ENCODE measurements at places on chromosomes 4 and X.
A peak's percentile ranks its signal among the peaks of the same experiment; 100 is the strongest.

GRCh38 chr4:104494822-104495559 lies at the start of gene CXXC4:
Gene CXXC4 (minus strand): TSS chr4:104494894. CDS start chr4:104491802, 3,092 bp downstream.
- DNase-seq: peak; percentile 65

DNA sequence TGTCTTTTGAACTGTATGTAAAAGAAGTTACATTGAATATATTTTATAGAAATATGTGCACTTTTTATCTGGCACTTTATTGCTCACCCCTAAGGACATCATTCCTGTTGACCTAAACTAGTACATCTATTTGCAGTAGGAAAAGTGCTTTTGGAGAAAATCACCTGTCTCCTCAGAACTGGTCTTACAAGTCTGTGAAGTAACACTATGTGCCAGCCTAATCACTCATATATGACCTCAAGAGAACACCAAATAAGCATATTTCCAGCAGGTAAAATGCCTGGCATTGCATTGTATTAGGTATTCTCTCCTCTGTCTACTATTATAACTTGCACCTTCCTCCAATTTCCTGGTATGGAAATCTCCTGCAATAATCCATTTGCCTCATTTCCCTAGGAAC lies 4.0 kb upstream of the GASK1B start:
- no peak for DNase-seq

DNA sequence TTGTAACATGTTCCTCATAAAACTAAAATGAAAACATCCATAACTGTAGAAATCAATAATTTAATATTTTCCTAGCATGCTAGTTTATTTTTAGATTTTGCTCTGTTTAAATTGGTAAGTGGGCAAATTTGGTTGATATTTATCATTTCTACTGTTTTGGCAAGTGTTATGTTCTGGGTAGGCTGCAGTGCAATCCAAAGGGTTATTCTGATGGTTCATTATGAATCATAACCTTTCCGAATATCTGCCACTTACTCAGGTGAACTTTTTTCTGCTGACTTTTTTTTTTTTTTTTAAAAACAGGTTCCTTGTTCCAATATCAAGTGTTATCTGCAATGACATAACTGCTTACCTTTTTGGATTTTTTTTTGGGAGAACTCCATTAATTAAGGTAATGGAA lies 52.0 kb downstream of the CDS1 start:
- DNase-seq: no peak

DNA sequence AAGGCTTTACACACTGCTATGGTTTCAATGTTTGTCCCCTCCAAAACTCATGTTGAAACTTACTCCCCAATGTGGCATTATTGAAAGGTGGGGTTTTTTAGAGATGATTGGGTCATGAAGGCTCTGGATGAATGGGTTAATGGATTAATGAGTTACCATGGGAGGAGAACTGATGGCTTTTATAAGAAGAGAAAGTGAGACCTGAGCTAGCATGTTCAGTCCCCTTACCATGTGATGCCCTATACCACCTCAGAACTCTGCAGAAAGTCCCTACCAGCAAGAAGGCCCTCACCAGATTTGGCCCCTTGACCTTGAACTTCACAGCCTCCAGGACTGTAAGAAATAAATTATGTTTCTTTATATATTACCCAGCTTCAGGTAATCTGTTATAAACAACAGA lies 68.9 kb upstream of the CAPN6 start:
- DNase-seq: no peak

DNA sequence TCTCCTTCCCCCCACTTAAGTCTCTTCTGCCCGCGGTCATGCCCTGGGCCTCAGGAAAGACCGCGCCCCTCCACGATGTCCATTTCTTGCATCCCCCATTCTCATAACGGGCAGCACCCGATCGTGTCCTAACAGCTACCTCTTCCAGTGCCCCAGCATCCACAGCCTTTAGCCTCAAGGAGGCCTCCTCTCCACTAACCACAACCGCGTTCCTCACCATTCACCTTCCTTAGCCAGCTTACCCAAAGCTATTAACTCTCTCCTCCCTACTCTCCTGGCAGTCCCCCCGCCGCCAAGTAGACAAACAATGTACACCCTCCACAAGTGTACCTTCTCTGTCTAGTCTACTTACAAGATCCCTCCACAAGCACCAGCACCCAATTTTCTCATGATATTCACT lies 58.6 kb upstream of the PAGE5 start:
- DNase-seq: no peak

- DNase-seq: no peak
Observed at GRCh38 chrX:16005917-16006316, 117.4 kb upstream of the GRPR start.

DNA sequence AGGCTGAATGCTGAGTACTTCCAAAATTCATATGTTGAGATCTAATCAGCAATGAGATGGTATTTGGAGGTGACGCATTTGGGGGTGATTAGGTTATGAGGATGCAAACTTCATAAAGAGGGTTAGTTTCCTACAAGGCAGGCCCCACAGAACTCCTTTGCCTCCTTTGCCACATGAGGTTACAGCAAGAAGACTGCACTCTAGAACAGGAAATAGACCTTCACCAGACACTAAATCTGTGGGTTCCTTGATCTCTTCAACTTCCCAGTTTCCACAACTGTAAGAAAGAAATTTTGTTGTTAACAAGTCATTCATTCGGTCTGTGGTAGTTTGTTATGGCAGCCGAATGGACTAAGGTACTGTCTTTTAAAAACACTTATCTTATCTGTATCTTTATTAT lies 681.9 kb upstream of the HS3ST1 start:
- no peak for DNase-seq

DNA sequence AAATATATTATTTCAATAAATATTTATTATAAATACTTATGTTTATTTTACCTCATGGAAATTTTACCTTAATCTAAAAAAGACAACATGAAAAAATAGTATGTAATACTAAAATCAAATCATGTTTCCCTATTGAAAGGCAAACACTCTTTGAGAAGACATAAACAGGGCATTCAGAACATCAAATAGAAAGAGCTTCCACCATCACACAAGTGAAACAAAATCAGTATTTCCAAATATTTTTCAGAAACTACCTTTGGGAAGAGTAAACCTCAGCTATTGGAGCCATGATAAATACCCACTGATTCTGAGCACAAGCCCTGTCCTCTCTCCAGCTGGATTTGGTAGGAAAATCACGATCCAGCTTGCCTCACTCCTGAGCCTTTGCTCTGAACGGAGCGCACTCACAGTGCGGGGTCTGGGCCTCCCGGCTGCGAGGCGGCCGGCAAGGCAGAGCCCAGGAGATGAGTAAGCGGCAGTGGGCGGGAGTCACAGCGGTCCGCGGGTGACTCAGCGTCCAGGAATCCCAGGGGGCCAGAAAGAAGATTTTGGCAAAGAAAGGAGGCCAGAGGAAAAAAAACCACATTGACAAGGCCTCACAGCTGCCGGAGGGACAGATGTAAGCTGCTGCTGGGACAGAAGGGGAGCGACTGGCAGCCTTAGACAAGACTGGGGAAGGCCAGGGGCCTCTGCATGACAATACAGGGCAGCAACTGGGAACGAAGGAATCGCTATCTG lies 14.7 kb upstream of the ANXA5 start:
- DNase-seq: peak; percentile 94

DNA sequence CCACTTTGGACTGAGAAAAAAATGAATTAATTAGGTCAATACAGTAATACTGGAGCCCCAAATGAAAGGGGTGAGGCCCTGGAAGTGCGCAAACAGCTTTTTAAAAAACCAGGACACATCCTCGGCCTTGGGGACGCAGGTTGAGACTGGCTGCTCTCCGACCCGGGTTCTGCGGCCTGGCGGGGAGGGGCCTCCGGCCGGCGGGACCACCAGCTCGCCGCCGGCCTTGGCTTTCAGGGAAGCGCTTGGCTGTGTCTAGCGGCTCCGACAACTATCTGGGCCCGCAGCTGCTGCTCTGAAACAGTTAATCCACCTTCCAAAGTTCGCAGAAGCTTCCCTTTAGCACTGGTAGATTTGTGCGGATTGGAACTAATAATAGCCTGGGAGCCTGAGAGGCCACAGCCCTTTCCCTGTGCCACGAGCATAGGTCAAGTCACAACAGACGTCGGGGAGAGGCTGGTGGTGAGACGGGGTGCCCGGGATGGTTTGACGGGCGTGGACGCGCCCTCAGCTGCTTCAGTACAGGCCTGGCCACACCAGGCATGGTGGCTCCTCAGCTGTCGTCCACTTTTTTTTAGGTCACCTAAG lies 1.1 kb upstream of the SEL1L3 start:
- DNase-seq: no peak

GRCh38 chr4:98689507-98690174 lies 31.2 kb upstream of the TSPAN5 start:
- no peak for DNase-seq

GRCh38 chr4:80409809-80410208 lies 74.3 kb downstream of the CFAP299 start:
- no peak for DNase-seq

- DNase-seq: no peak
Observed at GRCh38 chr4:71545168-71545567, 206.3 kb downstream of the SLC4A4 start.

GRCh38 chrX:117743469-117744251 lies 372.9 kb downstream of the KLHL13 start:
- no peak for DNase-seq

GRCh38 chr4:53686521-53686920 lies 95.2 kb upstream of the LNX1 start:
- DNase-seq: no peak

- DNase-seq: no peak
Observed at GRCh38 chr4:40960941-40961340, 211.2 kb downstream of the NSUN7 start.

DNA sequence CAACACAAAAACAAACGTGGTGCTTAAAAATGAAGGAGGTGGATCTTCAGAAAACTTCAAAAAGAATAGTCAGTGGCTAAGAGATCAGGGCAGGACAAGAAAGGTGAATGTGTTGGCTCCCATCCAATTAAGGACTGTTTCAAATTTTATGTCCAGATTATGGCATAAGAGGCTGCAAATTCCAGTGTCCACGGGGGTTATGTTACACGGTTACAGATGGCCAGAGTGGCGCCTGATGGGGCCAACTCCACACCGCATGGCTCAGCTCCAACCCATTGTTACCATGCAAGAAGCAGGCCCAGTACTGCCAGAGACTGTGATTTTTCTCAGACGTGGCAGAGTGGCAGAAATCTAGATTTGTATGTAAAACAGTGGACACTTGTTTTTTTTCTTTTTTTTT lies 168.4 kb upstream of the TENM3 start:
- no peak for DNase-seq

DNA sequence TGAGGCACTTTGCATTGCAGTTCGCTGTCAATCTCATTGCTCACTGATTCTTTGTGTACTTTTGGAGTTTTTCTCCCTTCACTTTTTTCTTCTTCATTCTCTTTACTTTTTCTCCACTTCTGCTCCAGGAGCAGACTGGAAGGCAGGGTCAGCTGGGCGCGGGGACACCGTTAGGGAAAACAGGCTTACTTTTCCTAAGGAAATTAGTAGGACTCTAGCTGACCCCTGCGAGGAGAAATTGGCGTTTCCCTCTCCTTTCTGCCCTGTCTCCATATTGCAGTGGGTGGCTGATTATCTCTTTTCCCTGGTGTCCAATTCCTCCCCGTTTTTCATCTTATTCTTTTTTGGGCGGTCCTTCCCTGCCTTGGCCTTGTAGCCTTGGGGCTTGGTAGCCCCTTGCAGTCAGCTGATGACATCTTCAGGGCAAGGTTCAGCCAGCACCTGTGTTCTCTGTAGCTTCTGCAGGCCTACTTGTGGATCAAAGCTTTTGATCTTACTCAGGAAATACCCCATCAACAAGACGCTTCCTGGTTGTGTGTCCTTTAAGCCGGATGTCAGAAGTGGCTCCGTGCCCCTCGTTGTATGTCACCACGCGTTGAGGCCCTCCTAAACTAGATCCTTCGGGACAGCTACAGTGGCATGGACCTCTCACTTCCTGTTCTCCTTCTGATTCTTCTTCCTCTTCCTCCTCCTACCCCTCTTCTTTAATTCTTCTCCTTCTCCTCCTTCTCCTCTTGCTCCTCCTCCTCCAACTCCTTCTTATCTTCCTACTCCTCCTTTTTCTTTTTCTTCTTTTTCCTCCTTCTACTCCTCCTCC lies 36.1 kb downstream of the NBDY start:
- no peak for DNase-seq

- no peak for DNase-seq
Observed at GRCh38 chr4:1445716-1446445, 39.6 kb upstream of the NKX1-1 start.

GRCh38 chrX:1534301-1535168 lies 2.5 kb downstream of the P2RY8 start:
- DNase-seq: no peak

DNA sequence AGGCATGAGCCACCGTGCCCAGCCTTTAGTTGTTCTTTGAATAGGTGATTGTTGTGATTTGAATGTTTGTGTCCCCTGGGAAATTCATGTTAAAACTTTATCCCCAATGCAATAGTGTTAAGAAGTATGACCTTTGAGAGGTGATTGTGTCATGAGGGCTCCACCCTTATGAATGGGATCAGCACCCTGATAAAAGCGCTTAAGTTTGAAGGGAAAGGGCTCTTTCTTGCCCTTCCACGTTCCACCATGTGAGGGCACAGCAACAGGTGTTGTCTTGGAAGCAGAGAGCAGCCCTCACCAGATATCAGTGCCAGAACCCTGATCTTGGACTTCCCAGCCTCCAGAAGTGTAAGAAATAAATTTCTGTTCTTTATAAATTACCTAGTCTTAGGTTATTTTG lies 33.7 kb upstream of the RP2 start:
- DNase-seq: no peak

- no peak for DNase-seq
Observed at GRCh38 chr4:87872028-87872427, 39.3 kb downstream of the MEPE start.

GRCh38 chrX:134374910-134375309 lies 85.1 kb upstream of the HPRT1 start:
- DNase-seq: no peak

DNA sequence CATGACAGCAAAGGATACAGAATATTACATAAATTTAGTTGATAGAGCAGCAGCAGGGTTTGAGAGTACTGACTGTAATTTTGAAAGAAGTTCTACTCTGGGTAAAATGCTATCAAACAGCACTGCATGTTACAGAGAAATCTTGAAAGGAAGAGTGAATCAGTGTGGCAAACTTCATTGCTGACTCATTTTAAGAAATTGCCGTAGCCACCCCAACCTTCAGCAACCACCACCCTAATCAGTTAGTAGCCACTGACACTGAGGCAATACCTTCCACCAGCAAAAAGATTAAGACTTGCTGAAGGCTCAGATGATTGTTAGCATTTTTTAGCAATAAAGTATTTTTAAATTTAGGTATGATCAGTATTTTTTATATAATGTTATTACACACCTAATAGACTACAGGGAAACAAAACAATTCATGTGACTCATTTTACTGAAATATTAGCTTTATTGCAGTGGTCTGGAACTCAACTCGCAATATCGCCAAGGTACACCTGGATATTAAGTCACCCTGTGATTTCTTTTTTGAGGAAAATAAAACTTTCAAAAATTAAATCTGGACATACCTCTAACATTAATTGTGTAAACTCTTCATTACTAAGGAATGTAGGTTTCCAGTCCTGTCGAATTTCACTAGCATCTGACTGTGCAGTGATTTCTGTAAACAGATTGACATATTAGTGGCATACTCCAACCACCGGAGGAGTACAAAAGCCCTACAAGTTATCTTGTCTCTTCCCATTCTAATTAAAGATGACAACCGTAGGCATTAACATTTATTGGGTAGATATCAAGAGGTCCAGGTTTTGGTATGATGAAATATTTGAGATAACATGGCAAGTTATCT lies 71.1 kb downstream of the CLOCK start:
- DNase-seq: no peak
